ENCODE measurements at places on chromosomes 7 and 10. TPM values are rescaled to one million over a fixed set of nuclear protein-coding genes. Genes with fewer than 3 reads are reported as not detected.

SAMD9L gene
- polyA plus RNA-seq = 2.1 TPM

PGAM2 gene
- 242 TPM for polyA plus RNA-seq

NUTM2D gene
- 11.3 TPM for polyA plus RNA-seq

ANKRD22 gene
- polyA plus RNA-seq = not detected

ZSWIM8 gene
- 47.8 TPM for polyA plus RNA-seq

CYP3A5 gene
- 0.23 TPM for polyA plus RNA-seq

DNA sequence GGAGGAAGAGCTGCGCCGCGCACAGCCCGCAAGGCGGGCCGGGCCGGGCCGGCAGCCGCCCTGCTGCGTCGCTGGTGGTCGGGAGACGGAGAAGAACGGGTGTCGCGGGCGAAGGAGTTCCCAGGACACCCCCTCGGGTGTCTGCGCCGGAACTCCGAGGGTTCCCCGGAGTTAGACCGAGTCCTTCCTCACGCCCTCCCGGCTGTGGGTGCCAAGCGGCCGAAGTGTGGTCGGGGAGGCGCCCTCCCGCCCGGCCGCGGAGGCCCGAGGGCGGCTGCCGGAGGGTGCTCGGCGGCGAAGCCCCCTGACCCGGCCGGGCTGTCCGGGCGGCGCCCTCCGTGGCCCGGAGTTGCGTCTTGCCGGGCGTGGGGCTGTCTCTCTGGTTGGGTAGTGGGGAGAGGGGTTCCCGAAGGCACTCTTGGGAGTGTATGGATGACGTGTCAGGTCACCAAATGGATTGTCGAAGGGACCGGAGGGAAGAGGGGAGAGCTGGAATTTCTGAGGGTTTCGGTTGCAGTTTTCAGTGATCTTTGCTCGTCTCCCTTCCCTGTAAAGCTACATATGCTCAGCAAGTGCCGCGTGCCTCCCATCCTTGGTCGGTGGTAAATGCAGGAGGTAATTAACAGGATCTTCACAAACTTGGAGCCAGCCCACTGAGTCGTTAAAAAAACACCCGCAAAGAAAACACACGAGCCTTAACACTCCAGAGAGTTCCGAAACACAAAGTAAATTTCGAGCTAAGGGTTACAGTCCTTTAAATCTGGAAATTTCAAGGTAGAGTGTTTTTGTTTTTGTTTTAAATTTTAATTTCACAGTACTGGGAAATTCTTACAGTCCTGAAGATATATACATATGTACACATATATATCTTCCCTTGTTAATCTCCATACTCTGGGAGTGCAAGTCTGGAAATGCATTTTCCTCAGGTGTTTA lies 871 bp downstream of the ST7 start:
- H3K27ac ChIP-seq = peak overlapping the region; percentile 100
- H3K27me3 ChIP-seq = no peaks in the 10 kb centered on the region
- peaks cover 33% of the 10 kb centered on the region for H3K4me1 ChIP-seq
- peak; percentile 59 for DNase-seq
- peak overlapping the region; percentile 67 for H3K4me3 ChIP-seq

DNA sequence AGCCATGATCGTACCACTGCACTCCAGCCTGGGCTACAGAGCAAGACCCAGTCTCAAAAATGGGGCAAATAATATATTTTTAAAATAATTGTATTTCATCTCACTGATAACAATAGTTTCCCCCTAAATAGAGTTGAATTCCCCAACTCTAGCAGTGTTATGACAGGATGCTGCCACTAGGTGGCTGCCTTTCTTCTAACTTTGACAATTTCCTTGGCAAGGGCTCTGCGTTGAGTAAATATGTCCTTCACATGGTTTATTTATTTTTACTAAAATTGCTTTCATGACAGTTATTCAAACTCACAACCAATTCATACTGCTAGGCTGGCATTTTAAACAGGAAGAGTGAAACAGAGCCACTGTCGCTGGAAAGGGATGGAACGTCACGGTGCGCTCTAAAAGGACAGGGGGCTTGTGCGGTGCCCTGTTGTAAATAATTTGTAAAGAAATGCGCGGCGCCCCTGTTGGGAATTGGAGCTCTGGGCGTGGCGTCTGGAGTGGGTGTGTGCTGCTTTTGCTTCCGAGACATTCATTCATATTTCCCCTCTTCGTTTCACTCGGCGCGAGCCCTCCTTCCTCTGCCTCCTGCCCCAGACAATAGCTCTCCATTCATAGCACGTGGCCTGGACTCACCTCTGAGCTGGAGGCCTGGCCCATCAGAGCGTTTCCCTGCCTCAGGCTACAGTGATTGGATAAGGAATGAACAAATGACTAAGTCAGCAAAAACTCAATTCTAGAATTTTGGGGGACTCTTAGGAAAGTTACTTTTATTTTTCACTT lies 20.5 kb upstream of the PITRM1 start:
- H3K27me3 ChIP-seq = no peaks in the 10 kb centered on the region
- H3K4me1 ChIP-seq = peaks cover 3% of the 10 kb centered on the region
- peak; percentile 40 for DNase-seq
- H3K36me3 ChIP-seq = no peaks in the 10 kb centered on the region
- peak overlapping the region; percentile 29 for H3K4me3 ChIP-seq

- H3K27me3 ChIP-seq = no peaks in the 10 kb centered on the region
- no peaks in the 10 kb centered on the region for H3K36me3 ChIP-seq
- peak overlapping the region; percentile 72 for H3K4me3 ChIP-seq
- DNase-seq = peak; percentile 78
- peaks cover 60% of the 10 kb centered on the region for H3K4me1 ChIP-seq
Measured at GRCh38 chr7:1531263-1531978, 919 bp downstream of the MAFK start.

DNA sequence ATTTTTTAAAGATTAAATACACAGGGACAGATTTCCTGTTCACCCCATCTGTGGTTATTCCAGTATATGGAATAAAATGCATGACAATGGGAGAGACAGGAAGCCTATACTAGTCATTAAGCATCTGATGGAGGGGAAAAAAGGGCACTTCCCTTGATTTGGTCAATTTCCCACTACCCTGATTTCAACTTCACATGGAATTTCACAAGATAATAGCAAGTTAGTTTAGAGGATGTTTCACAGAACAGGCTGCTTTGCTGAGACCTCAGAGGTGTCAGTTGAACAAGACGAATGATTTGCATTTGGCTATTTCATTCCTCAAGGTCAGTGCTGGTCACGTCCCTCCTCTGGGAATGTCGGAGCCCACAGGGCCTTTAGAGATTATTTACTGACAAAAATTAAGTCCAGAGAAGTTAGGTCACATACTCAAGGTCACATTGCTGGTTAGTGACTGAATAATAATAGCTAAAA lies 4.7 kb upstream of the ITPRIP start:
- no peaks in the 10 kb centered on the region for H3K36me3 ChIP-seq
- H3K27me3 ChIP-seq = no peaks in the 10 kb centered on the region
- no peak overlapping the region for H3K4me3 ChIP-seq
- DNase-seq = no peak

DNA sequence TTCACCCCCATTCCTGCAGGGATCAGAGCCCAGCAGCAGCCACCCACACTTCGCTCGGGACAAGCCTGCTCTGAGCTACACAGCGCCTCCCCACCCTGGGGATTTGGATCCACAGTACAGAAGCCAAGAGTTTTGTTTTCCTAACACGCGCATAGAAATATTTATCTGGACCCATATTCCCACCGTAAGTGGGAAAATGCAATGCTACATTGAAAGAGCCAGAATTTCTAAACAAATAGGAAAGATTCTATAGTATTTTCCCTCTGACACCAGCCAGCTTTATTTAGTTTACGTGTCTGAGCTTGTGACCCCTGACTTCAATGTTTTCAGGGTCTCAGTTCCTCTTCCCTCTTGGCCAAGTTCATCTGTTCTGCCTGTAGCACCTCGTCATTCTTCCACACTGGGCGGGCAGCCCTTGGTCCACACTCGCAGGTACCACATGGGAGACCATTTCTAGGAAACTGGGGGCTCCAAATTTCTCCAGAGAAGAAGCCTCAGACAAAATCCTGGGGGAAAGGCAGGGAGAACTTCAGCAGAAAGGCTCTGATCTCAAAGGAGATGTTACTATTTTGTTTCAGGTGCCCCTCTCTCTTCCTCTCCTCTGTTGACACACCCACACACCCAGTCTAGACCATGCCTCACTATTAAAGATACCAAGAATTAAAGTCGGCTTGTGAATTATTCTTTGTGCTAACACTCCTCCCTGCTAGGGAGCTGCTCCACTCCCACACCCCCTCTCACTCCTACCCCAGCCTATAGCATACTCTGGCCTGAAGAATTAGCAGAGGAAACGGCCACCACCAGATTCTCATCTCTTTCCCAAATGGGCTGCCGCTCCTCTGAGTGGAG lies 116.0 kb upstream of the PCGF5 start:
- no peaks in the 10 kb centered on the region for H3K36me3 ChIP-seq
- no peak overlapping the region for H3K4me3 ChIP-seq
- no peak for DNase-seq
- no peaks in the 10 kb centered on the region for H3K4me1 ChIP-seq
- H3K27ac ChIP-seq = no peak overlapping the region

- no peaks in the 10 kb centered on the region for H3K4me1 ChIP-seq
- peaks cover 2% of the 10 kb centered on the region for H3K27me3 ChIP-seq
- H3K4me3 ChIP-seq = no peak overlapping the region
Measured at GRCh38 chr7:158018098-158018762, 569.4 kb downstream of the PTPRN2 start.

- H3K4me1 ChIP-seq = no peaks in the 10 kb centered on the region
- no peaks in the 10 kb centered on the region for H3K27me3 ChIP-seq
- H3K36me3 ChIP-seq = no peaks in the 10 kb centered on the region
- H3K27ac ChIP-seq = no peak overlapping the region
- H3K4me3 ChIP-seq = no peak overlapping the region
Measured at GRCh38 chr10:120970595-120971529, 119.7 kb downstream of the WDR11 start.

GRCh38 chr10:75407713-75408508 lies 6.3 kb upstream of the ZNF503 start:
- peaks cover 33% of the 10 kb centered on the region for H3K4me1 ChIP-seq
- peak overlapping the region; percentile 94 for H3K27ac ChIP-seq
- H3K27me3 ChIP-seq = no peaks in the 10 kb centered on the region
- peak overlapping the region; percentile 85 for H3K4me3 ChIP-seq

DNA sequence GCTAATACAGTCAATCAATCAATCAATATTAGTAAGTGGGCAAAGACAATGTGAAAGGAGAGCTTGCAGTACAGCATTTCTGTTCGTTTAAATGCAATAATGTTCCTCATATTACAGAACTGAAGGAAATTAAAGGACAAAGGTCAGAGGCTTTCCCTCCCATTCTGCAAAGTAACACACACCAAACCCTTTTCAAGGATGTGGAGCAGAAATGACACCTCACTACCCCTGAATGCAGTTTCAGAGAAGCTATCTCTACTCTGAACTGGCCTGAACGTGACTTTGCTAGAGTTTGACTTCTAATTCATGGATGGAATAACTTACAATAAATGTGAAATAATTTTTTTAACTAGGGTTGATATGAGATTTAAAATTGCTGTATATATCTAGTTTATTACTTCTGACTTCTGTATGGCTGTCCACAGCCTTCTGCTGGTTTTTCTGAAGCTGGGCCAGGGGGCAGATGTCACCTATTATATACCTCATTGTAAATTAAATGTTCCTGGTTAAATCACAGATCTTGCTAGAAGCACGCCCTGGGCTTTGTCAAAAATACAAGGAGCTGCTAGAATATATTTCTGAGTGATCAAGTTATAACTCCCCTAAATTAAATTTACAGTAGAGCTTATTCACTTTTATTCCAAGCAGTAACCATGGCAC lies 156.9 kb upstream of the C7orf33 start:
- H3K27me3 ChIP-seq = no peaks in the 10 kb centered on the region
- no peaks in the 10 kb centered on the region for H3K4me1 ChIP-seq
- no peak for DNase-seq
- no peak overlapping the region for H3K4me3 ChIP-seq
- no peak overlapping the region for H3K27ac ChIP-seq
- H3K36me3 ChIP-seq = no peaks in the 10 kb centered on the region

DNA sequence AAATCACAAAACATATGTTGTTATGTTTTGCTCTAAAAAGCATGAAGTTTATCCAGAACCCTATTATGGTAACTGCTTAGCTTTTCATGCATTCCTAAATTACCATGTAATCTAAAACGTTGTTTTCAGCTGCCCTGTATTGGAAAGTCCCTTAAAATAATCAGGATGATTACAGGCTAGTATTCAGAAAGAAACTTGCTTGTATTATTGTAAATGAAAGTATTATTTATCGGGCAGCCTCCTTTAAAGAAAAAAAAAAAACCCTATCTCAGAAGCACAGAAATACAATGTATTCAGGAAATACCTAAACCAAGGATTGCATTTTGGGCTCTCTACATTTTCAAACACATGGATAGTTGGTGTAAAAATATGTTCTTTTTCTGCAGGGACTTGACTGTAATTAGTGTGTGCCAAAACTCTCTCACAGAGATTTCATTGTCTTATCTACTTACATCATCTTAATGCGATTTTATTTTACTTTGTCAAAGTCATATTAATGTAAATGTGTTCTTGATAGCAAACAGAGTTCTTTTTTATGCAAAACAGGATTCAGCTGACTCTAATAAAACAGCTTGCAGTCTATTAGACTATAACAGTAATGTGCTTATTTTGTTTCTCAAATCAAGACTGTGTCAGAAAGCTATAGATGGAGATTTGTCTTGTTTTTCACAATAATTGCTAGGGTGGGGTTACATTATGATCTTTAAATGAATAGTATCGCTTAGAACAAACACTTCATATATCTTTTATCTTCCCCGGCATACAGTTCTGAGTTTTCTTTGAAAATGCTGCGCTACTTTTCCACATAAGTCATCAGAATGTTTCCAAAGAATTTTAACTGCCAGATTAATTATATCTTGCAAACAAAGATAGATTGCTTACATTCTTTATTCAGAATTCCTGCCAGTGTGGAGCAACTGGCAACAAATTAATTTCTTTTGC lies 65.3 kb upstream of the ARID5B start:
- H3K4me3 ChIP-seq = no peak overlapping the region
- H3K36me3 ChIP-seq = no peaks in the 10 kb centered on the region
- H3K4me1 ChIP-seq = no peaks in the 10 kb centered on the region
- H3K27ac ChIP-seq = peak overlapping the region; percentile 23
- no peak for DNase-seq

GRCh38 chr7:43764039-43764761 lies 5.7 kb downstream of the BLVRA start:
- no peak for DNase-seq
- H3K4me1 ChIP-seq = peaks cover 83% of the 10 kb centered on the region
- no peaks in the 10 kb centered on the region for H3K27me3 ChIP-seq
- no peak overlapping the region for H3K4me3 ChIP-seq
- peak overlapping the region; percentile 72 for H3K27ac ChIP-seq
- no peaks in the 10 kb centered on the region for H3K36me3 ChIP-seq

GRCh38 chr7:150835702-150836280 lies 16.5 kb upstream of the AOC1 start:
- DNase-seq = no peak
- no peaks in the 10 kb centered on the region for H3K27me3 ChIP-seq
- H3K4me1 ChIP-seq = no peaks in the 10 kb centered on the region
- no peaks in the 10 kb centered on the region for H3K36me3 ChIP-seq
- no peak overlapping the region for H3K4me3 ChIP-seq

DNA sequence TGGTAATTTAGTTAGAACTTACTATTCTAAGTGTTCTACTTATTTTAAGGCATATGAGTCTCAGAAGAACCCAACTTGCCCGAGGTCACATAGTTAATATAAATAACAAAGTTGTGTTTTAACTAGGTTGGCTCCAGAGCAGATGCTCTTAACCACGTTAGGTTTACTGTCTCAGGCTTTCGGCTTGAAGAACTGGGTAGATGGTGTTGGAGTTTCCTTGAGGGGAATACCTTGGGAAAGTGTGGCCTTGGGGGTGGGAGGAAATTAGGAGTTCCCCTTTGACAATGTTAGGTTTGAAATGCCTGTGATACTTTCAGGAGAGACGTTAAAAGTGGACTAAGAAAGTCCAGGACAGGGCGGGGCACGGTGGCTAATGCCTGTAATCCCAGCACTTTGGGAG lies 9.6 kb downstream of the ZNF398 start:
- DNase-seq = no peak
- H3K27ac ChIP-seq = no peak overlapping the region
- H3K27me3 ChIP-seq = no peaks in the 10 kb centered on the region
- no peaks in the 10 kb centered on the region for H3K4me1 ChIP-seq
- H3K36me3 ChIP-seq = peaks cover 43% of the 10 kb centered on the region
